ENCODE measurements at places on chromosomes 3 and 15.
A peak's percentile ranks its signal among the peaks of the same experiment; 100 is the strongest.

- DNase-seq, result no peak
Measured at GRCh38 chr15:90151989-90152645, 49.0 kb upstream of the SEMA4B start.

DNA sequence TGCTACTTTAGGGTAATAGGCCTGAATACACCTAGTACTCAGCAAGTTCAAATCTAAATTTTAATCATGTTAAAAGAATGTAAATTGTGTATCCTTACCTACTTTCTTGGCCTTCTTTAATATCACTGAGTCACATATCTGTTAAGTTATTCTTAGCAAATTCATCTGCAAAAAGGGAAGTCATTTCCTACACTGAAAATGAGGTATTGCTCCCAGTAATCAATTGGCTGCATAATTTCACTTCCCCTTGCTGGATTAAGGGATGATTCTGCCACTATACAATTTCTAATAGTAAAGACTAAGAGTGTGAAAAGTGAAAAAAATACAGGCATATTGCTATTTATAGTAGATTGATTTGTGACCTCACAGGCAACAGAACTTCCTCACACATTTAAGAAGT is 47.8 kb downstream of the CCDC54 start:
- DNase-seq, result peak; percentile 6

GRCh38 chr15:99704444-99704838 is 28.8 kb downstream of the LYSMD4 start:
- peak; percentile 88 for DNase-seq

GRCh38 chr15:90362936-90363212 is 10.8 kb downstream of the ZNF774 start:
- peak; percentile 55 for DNase-seq

GRCh38 chr15:85044894-85045293 is 63.2 kb downstream of the PDE8A start:
- no peak for DNase-seq

GRCh38 chr15:44788748-44789147 is 52.4 kb downstream of the TRIM69 start:
- DNase-seq, result no peak

GRCh38 chr3:52068730-52069129 is 12.4 kb upstream of the DUSP7 start:
- DNase-seq, result no peak

- DNase-seq, result peak; percentile 78
Measured at GRCh38 chr3:46947981-46948791, 28.4 kb downstream of the CCDC12 start.

GRCh38 chr3:118101891-118102290 is 932.8 kb downstream of the IGSF11 start:
- DNase-seq, result no peak

DNA sequence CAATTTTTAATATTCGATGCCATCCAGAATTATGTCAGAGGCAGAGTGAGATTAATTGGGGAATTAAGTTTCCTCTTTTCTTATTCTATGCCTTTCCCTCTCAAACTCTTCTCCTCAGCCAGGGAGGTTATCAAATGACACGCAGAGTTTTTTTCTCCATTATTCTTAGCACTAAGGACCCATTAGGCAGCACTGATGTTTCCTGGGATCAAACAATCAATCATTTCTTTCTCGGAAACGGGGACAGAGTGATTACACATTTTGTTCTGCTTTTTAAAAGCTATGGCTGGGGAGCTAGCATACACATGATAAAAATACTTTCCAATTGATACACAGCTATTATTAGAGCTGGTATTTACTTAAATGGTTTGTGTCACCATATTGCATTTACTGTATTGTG is 35.3 kb upstream of the PSMD6 start:
- DNase-seq, result no peak

- no peak for DNase-seq
Measured at GRCh38 chr3:49079270-49079669, 14.6 kb downstream of the QRICH1 start.

DNA sequence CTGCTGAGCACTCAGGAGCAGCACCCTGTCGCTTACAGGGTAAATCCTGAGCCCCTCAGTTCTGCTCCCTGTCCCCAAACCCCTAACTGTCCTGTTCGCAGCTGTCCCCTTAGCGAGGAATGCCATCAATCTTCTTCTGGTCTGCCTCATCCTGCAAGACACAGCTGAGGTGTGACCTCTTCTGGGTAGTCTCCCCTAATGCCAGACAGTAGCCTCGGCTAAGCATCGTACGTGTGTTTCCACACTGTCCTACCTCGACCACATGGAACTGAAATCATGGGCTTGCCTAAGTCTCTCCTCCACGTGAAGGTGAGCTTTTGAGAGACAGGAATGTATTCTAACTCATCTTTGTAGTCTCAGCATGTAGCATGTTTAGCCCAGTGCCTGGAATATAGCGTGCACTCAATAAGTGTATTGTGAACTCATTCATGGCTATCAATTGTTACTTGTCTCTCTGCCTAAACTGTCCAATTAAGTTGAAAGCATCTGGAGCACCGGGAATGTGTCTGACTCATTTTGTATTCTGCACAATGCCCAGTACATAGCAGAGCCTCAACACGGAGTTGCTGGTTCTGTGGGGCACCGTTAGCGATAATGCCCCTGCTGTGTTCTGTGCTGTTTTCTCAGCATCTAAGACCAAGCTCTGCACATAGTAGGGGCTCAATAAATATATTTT is 90.2 kb downstream of the HES1 start:
- DNase-seq, result no peak

DNA sequence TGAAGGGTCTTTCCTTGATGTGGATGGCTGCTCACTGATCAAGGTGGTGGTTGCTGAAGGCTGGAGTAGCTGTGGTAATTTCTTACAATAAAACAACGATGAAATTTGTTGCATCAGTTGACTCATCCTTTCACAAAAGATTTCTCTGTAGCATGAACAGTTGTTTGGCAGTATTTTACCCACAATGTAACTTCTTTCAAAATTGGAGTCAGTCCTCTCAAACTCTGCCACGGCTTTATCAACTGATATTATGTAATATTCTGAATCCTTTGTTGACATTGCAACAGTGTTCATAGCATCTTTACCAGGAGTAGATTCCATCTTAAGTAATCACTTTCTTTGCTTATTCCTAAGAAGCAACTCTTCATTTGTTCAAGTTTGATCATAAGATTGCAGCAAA is 252.6 kb downstream of the UBE2E2 start:
- no peak for DNase-seq

GRCh38 chr15:71120428-71120944 is 5.2 kb downstream of the THSD4 start:
- no peak for DNase-seq

- no peak for DNase-seq
Measured at GRCh38 chr3:13199006-13199776, 126.0 kb upstream of the IQSEC1 start.

- DNase-seq, result no peak
Measured at GRCh38 chr3:179088306-179088705, 16.7 kb upstream of the ZMAT3 start.

GRCh38 chr15:101470548-101471239 is 18.8 kb downstream of the PCSK6 start:
- DNase-seq, result no peak

DNA sequence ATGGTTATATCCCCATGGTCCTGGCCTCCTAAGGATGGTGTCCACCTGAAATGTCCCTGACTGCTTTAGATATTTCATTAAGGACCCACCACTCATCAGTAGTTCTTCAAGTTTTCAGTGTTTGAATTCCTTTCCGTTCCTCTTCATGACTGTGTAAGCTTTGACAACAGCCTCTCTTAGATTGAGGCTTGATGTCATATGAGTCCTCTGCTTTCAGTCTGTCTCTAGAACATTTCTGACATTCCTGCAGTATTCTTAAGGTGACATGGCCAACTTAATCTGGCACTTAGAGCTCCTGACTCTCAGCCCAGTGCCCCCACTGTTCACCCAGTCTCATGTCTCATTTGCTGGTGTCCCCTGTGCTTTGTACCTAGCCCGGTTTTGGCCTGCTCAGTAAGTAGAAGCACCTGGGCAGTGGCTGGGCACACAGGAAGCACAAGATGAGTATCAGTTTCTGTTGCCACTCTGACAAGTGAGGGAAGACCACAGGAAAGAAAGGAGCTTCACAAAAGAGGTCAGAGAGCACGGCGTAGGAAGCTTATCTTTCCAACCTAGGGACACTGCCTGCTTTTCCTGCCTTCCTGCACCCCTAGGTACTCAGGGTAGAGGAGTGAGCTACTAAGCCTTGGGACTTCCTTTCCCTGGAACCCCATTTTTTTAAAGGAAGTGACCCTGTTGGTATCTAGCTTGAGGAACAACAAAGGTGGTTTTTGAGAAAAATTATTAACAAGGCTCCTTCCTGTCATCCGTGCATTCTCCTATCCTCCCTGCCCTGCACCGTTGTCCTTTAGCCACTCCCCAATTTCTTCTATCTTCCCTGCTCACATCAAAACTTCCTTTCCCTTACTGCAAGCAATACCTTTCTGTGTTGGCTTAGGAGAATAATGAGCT is 103.1 kb downstream of the KLHL25 start:
- no peak for DNase-seq

- no peak for DNase-seq
Measured at GRCh38 chr3:146557745-146558144, 13.3 kb upstream of the PLSCR1 start.

- DNase-seq, result no peak
Measured at GRCh38 chr3:44120721-44121582, 120.7 kb upstream of the TOPAZ1 start.

DNA sequence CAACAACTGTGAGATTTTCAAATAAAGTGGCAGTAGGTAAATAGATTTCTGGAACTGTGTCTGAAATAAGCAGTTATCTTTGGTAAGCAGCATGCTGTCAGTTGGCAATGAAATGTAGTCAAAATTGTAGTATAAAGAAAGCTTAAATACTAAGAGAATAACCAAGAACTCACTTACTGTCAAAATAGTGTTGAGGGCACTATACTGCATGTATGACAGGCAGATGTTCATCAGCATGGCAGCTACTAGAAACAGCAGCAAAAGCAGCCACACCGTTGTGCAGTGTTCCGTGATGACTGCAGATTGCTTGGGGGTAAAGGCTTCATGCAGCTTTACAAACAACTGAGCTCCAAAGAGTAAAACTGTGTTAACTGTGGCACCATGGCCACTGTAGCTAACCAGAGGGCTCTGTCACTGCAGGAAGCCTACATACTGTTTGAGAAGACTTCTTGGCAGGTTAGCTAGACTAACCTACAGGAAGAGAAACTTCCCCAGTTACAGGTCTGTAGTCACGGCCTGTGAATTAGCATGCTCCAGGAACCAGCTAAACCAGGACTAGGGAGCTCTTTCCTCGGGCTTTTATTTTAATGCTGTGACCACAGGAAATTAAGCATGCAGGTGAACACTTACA is 459.7 kb downstream of the TBL1XR1 start:
- DNase-seq, result no peak

GRCh38 chr3:128378631-128379347 is 87.9 kb downstream of the DNAJB8 start:
- DNase-seq, result no peak

GRCh38 chr3:122074621-122075265 is 19.6 kb downstream of the CD86 start:
- DNase-seq, result peak; percentile 92

DNA sequence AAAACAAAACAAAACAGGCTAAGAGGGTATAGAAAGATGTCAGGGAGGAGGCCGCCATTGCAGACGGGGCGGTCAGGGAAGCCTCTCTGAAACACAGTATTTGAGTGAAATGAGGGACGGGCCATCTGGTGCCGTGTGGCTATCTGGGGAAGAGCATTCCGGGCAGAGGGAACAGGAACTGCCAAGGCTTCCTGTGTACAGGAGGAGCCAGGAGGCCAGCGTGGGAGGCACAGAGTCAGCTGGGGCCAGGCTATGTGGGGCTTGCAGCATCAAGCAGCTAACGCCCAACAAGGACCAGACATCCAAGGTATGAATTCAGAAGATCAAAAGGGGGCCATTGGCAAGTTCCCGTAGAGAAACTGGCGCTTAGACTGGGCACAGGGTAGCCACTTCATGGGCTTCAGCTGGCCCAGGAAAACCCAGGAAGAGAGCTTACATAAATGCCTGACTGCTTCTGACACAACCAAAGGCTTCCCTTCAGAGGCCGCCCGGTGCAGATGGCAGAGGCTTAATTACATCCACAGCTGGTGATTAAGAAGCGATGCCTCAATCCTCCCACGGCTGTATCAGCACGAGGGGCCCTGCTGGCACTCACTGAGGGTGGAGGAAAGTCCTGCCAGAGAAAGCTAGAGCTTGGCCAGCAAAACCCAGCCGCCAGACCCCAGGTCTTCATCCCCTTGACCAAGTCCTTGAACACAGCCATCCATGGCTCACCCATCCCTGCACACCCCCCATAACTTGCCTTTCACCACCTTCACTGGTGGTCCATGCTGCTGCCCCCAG is 144.9 kb downstream of the MEGF11 start:
- DNase-seq, result no peak

DNA sequence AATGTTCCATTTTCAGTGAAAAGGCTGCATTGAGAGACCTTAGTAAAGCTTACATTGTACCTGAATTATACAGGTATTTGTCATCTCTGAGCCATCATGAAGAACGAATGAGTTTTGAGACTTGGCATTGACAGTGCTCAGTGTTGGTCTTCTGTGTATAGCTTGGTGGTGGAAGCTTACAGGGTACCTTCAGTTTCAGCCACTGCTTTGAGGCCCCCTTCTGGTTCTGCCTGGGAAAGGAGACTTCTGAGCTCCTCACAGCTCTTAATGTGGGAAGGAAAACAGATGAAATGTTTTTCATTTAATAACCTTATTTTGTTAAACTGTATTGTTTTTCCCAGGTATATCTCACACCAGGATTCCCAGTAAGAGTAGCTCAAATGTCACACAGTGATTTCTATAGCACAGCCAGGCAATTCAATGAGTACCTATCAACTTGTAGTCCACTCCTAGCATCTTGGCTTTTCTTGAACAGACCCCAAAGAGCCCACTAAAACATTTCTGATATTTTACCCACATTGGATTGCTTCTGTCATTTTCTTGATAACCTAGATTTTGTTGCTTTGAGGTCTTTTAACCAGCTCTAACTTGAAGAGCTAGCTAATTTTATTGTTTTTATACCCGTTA is 5.6 kb downstream of the SERPINI1 start:
- DNase-seq, result peak; percentile 24

GRCh38 chr15:71281256-71281655 is 166.0 kb downstream of the THSD4 start:
- DNase-seq, result no peak

DNA sequence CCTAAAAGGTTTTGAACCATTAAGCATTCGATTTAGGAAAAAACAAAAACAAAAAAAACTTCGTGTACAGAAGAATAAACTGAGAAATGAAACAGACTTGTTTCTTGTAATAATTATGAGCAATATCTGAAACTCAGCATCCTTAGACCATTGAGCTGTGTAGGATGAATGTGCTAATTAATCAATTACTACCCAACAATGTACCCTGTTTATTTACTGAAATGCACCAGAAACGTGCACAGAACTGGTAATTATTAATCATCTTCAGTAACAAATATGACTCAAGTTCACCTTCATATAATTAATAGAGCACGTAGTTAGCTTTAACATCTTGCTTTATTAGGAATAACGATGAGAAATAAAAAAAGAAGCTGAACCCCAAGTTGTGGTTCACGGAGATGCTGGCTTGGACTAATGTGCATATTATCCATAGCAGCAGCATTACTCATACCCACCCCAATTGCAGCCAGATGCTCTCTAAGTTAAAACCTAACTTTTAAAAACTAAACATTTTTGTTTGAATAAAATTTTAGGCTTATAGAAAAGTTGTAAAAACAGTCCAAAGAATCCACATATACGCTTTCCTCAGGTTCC is 10.2 kb upstream of the C15orf61 start:
- no peak for DNase-seq

Measured in suppressor macrophage treated with lipopolysaccharide for 1 hour (primary cell).